ENCODE measurements at places on chromosomes 11 and 22.
A peak's percentile ranks its signal among the peaks of the same experiment; 100 is the strongest.

GRCh38 chr11:116871248-116871647 is 33.8 kb upstream of the APOA1 start:
- DNase-seq: no peak

- DNase-seq: peak; percentile 74
These were observed 195.3 kb downstream of the BRD1 start for GRCh38 chr22:49632199-49633009.

DNA sequence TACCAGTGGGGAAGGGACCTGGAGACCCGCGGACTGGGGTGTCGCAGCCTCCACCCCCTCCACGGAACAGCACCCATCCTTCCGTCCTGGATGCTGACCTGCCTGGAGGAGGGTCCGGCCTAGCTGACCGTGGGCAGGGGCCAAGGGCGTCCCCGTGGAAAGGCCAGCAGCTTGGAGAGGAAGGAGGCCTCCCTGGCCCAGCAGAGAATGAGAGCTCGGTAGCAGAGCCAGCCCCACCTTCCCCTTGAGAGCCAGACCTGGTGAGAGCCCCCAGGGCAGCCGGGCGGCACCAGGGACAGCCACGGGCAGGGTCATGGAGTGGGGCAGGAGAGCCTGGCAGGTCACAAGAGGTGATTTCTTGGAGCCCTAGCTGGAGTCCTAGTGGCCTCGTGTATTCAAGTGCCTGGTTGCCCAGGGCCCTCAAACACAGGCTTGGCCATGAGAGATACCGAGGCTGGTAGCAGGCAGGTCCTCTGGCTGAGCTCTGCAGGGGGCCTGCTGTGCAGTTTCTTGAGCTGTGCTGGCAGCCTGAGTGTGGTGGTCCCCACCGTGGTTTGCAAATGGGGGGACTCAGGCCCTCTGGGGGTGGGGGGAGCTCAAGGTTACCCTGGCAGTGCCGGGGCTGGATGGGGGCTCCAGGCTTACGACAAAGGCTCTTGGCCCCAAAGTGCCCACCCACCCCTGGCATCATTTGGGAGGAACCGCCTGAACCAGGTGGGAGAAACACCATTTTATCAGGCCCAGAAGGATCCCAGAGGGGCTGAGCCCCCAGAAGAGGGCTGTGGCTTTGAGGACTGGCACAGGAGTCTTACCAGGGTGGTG is 7.6 kb downstream of the TSPAN32 start:
- no peak for DNase-seq

DNA sequence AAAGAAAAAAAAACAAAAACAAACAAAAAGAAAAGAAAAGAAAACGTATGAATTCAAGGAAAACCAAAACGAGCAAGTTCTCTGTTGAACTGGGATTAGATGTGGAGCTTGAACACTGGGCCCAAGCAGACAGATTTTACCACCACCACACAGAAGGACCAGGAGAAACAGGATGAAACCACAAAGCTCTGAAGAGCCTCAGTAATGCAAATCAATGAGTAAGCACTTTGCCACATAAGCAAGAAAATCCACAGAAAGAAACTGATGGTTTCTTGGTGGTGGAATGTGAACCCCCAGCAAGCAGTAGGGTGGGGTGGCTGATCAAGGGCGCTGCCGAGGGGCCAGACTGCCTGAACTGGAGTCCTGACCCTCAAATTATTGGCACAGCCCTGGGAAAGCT is 50.9 kb upstream of the NFRKB start:
- no peak for DNase-seq

- DNase-seq: no peak
These were observed 32.1 kb upstream of the PAK1 start for GRCh38 chr11:77505956-77506355.

DNA sequence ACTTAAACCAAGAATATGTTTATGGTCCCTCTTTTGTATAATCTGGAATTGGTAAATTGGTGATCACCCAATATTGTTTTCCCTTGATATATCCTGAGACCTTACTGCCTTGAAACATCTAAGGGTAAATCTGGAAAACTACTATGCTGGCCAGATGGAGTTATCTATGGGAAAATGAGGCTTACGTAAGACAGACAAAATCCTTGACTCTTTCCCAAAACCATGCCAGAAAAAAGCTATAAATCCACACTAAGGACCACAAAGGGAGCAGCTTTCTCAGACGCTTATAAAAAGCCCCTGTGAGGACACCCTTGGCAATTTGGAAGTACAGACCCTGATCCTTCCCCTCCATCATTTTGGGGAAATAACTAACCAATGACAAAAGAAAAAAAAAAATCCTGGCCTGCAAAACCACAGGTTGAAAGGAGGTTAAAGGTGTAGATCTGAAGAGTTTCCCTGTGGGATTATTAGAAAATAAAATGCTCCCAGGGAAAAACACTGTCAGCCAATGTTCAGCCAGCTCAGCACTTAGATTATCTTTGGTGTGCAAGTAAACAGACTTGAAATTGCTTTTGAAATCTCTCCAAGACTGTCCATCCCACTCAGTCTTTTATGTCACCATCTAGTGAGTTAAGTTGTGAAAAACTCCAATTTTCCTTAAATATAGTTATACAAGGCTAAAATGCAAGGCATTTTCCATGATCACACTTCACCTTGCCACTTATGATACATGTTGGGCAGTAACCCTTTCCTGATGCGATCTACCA is 6.6 kb upstream of the AMBRA1 start:
- no peak for DNase-seq

DNA sequence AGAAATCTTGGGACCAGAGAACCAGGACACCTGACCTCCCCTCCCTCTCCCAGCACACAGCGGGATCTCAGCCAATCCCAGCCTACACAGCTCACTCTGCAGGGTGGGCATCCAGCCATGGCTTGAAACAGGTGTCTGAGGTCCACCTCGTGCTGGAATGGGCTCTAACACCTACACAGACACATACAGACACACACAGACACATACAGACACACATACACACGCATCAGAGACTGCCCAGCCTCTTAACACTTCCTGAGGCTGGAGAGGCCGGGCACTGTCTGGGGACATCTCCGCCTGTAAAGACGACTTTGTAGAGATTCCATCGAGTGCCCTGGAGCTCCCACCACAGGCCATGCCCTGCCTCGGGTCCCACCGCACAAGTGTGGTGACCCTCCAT is 36.7 kb downstream of the CAPN1 start:
- no peak for DNase-seq

DNA sequence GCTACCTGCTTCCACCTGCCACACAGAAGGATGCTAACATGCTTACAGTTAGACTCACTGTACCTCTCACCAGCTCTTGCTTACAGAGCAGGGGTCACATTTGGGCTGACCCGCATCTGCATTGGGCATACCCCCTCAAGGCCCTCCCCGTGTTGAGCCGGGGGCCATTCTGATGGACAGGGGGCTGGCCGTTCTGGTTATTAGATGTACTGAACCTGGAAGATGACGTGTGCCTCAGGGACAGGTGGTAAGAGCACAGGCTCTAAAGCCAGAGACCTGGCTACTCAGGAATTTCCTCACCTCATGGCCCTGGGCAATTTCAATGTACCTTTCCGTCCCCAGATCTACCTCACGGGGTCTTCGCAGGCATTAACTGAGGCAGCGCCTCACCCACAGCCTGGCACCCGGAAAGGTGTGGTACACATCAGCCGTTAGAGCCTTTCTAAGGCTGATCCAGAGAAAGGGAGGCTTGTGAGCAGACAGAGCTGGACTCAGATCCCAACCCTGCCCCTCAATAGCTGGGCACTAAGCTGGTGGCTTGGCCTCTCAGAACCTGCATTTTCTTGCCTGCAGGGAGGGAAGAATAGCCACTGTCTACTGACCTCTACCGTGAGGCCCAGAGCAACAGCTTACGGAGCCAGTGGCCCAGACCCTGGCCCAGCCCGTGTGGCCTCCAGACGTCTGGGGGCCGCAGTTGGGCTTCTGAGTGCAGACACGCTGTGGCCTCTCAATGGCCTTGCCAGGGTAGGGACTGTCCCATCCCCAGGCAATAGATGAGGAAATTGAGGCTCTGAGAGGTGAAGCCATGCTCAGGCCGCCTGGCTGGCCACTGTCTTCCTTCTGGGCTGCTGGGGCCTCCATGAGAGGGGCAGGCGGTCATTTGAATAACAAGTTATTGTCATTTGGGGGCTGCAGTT is 100.6 kb downstream of the MORC2 start:
- no peak for DNase-seq

- no peak for DNase-seq
These were observed 220.6 kb downstream of the NAV2 start for GRCh38 chr11:19933132-19933735.

DNA sequence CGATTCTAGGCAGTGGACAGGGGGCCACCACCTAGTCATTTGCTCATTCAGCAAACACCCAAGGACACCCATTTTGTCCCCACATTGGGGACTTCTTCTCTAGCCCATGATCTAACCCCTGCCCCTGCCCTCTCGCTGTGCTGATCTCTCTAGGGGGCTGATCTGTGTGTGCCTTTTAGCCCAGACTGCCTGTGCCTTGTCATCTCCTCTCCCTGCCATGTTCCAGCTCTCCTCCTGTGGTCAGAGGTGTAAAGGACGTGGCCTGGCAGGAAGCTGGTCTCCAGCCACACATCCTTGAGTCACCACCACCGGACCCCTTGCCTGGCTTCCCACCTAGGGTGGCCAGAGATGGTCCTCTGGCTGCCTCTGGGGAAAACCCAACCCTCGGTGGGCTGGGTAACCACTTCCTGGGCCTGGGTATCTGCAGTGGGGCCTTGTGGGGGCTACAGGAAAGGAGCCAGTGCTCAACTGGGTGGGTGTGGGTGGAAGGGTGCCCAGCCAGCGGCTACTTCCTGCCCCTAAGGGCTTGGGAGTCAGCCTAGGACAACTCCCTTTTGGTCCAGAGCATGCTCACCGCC is 1.3 kb downstream of the CTSW start:
- no peak for DNase-seq

DNA sequence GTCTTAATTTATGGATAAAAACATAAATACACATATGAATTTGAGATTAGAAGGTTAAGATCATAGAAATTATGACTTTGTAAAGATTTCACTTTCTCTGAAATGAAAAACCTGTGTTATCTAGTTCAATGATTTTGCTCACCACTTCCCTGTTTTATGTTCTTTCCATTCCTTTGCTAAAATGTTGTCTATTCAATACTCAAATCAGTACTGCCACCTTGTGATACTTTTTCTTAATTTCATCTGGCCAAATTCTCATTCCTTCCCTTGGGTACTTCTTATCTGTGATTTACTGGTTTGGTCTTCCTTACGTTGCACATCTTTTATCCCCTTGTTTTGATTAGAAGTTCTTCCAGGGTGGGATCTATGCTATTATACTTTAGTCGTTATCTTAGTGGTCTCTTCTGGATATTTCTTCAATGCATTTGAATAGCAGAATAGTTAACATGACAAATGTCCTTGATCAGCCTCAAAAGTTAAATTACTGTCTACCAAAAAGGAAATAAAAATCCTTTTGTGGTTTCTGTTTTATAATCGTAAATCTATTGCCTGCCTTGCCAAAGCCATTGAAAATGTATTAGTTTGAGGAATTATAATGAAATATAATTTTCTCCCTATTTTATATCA is 197.0 kb downstream of the PGR start:
- DNase-seq: peak; percentile 12

DNA sequence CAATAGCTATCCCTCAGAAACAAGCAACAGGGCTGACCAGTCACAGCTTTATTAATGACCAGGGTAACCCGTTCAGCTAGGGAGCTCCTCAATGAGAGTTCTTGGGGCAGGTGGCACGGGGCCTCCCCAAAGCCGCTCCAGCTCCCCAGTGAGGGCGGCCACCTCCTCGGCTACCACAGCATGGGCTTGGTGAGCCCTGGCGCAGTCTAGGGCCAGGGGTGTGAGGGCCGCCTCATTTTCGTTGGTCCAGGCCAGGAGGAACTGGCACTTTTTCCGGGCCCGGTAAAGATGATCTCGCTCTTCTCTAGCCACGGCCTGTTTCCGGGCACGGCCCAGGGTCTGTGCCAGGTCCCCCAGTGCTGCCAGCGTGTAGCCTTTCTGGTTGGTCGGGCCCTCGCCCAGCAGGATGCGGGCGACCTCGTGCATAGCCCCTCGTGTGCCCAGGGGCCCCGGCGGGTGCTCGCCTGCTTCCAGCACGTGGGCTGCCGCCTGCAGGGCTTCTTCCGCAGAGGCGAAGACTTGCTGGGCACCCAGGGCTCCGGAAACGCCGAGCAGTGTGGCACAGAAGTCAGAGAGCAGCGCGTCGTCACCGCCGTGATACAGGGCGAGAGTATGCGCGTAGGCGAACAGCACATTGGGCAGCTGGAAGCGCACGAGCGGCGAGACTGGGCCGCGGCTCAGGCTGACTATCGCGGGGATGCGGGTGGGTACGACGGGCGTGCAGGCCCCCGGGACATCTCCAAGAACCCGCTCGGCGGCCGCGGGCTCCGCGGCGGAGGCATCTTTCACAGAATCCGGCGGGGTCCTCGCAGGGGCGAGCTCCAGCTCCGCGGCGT is 913 bp downstream of the ZNHIT2 start:
- peak; percentile 9 for DNase-seq

GRCh38 chr22:50045211-50046018 is 12.7 kb downstream of the TTLL8 start:
- DNase-seq: no peak

- no peak for DNase-seq
These were observed 169.6 kb downstream of the BRD1 start for GRCh38 chr22:49657974-49658590.

GRCh38 chr22:43187171-43188099 is 501 bp upstream of the TTLL12 start:
- peak; percentile 85 for DNase-seq

GRCh38 chr11:72720784-72721183 is 31.4 kb downstream of the ARAP1 start:
- no peak for DNase-seq

- no peak for DNase-seq
These were observed 17.2 kb downstream of the KCNQ1 start for GRCh38 chr11:2461956-2462542.

GRCh38 chr11:134666273-134667174 is 254.5 kb upstream of the B3GAT1 start:
- no peak for DNase-seq

DNA sequence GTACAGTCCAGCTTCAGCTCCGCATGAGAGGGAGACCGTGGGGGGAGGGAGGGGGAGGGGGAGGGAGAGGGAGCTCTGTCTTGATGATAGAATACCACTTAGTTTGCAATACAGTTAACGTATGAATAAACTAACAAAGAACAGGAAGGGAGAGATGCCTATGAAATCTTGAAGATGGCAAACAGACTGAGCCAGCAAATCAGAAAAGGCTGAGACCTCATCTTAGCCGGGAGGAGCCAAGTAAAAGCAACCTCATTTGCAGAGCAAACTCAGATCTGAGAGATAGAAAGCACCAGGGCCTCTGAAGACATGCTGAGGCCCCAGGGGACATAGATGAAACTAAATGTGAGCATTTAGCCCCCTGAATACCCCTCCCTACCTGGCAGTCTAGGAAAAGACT is 23.0 kb downstream of the APLP2 start:
- DNase-seq: no peak

GRCh38 chr11:77086521-77087472 is 15.8 kb upstream of the OMP start:
- DNase-seq: no peak

- DNase-seq: no peak
These were observed 4.0 kb downstream of the SULT4A1 start for GRCh38 chr22:43858156-43858895.

DNA sequence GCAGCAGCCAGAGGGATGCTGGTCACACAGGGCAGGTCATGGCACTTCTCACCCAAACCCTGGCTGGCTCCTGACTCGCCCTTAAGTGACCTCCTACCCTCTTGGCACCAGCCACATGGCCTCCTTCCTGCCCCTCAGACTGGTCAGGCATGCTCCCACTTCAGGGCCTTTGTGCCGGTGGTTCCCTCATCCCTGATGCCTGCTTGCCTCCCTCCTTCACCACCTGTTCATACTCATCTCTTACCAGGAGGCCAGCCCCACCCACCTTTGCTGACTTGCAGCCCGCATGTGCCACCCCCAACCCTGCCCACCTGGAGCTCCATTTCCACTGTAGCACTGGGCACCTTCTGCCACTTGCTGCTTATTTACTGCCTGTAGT is 20.1 kb downstream of the GNAZ start:
- DNase-seq: peak; percentile 23

All from NCI-H510A treated with DMSO at 0.1 percent for 48 hours (cell line).